C1 segment of cervical spinal cord (tissue), 14 donors: ENCODE measurements at places on chromosomes 1 and 21.

- DNase-seq, result no peak
Measured at GRCh38 chr1:245256528-245256927, 101.7 kb downstream of the KIF26B start.

DNA sequence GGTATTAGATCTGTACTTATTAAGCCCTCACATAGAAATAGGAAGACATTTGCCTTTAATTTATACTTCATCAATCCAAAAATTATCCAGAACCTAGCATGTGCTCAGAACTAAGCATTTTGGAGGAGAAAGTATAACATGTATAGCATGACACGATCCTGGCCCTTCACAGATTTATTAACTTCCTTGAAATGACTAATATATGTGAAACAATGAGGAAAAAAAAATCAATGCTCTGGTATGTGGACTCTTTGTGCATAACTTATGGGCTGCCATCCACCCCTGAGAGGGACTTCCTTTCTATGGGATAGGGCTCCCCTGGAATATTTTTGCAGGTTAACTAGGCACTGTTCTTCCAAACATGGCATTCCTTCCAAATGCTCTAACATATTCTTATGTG lies 36.6 kb downstream of the CCDC185 start:
- DNase-seq, result no peak

DNA sequence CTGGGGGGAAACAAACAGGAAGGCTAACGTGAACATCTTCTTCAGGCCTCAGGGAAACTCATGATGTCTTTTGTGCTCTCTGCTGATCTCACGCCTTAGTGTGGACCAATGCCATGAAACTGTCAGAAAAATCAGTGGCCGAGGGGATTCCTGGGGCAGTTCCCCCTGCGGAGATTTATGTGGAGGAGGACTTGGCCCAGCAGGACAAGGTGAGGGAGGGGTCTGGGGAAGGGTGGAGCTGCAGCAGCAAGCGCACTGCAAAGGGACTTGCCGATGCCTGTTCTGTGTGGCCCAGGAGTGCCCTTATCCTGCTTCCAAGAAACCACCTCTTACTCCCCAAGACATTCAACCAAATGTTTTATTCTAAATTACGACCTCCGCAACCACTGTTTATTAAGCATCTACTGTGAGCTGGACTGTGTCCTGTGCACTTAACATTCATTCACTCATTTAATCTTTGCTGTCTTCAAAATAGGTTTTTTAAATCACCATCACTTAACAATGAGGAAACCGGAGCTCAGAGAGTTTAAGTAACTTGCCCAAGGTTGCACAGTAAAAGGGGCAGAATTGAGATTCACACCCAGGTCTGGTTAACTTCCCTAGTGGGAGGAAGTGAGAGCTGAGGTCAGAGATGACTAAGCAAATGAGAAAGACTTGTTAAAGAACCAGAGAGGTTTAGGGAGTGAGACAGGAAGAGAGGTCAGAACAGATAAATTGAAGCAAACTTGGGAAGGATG lies 49.7 kb downstream of the FHAD1 start:
- DNase-seq, result no peak

GRCh38 chr1:82044536-82044935 lies 243.8 kb downstream of the ADGRL2 start:
- DNase-seq, result no peak

DNA sequence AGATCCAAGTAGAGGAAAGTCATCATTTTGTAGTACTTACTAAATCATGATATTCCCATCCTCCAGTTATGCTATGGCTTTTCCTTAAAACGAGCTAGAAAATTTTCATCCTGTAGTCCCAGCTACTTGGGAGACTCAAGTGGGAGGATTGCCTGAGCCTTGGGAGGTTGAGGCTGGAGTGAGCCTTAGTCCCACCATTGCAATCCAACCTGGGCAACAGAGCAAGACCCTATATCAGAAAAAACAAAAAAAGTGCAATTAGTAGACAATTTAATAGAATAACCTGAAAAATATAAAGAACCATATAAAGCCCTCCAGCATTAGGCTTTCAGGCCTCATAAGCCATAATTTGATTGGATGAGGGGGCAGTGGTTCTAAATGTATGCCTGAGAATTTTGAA lies 6.8 kb downstream of the UCK2 start:
- no peak for DNase-seq

DNA sequence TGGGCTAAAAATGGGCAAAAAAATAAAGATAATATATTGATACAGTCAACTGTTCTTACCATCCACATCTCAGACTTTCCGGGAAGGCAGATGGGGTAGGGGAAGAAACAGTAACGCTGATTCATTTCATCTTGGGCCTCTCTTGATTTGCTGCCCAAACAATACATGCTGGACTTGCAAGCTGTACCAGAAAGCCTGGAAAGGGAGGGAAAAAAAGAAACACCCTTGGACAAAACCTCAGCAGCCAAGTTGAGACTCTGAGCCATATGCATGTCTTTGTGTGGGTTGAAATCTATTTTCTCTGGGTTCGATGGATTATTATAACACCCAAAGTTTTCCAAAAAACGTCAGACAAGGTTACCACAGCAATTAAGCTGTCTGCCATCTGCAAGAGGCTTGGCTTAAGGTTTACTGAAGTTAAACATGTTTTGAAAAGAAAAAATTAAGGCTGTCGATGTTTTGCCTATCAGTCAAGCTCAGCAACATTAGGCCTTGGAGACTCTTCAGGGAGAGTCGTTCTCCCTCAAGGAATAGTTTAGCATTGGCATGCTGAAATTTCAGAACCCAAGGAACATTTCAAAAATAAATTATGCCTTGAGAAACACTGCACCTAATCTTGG lies 71.2 kb downstream of the PSMG1 start:
- no peak for DNase-seq
